M059J (cell line): ENCODE measurements at places on chromosomes 2 and 18. TPM values are rescaled to one million over a fixed set of nuclear protein-coding genes. Genes with fewer than 3 reads are reported as not detected.
A peak's percentile ranks its signal among the peaks of the same experiment; 100 is the strongest.

DNA sequence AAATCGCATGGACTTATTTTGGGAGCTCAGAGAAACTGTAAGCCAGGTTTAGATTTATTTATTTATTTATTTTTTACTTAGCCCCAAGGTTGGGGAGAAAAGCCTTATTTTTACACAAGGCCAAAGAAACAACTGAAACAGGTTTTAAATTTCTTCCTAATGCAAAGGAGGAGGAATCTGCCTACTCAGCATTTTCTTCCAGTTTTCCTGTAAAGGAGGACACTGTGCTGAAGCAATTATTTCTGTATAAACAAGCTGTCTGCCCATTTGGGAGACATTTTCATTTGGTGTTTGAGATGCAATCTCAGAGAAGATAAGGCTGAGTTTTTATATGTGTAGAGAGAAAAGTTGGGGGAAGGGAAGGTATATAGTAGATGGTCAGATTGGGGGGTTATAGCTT lies 125.0 kb downstream of the ETAA1 start:
- DNase-seq, result no peak

DNA sequence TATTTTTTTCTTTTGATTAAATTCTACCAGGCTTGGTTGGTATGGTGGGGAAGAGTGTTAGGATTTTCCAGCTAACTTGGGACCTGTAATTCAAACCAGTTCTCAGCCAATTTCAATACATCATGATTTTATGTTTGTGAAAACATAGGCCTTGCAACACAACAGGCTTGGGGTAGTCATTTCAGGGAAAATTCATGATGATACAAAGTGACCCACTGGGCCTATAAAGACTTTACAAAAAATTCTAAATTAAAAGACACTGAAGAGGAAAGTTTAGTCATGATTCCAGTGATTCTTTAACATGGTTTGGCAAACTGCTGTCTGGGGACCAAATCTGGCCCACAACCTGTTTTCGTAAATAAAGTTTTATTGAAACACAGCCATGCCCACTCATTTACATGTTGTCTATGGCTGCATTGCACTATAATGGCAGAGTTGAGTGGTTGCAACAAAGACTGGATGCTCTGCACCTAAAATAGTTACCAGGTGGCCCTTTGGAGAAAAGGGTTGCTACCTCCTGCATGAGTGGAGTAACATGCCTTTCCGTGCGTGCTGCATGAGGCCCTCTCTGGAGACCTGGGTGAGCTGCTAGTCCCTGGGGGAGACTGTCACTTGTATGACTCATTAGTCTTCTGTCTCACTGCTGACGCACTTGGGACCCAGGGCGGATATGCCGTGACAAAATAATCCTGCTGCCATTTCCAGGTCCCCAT lies 73.6 kb downstream of the NPAS2 start:
- DNase-seq, result peak; percentile 72

- no peak for DNase-seq
These were observed 15.3 kb downstream of the MTX2 start for GRCh38 chr2:176284461-176285049.

DNA sequence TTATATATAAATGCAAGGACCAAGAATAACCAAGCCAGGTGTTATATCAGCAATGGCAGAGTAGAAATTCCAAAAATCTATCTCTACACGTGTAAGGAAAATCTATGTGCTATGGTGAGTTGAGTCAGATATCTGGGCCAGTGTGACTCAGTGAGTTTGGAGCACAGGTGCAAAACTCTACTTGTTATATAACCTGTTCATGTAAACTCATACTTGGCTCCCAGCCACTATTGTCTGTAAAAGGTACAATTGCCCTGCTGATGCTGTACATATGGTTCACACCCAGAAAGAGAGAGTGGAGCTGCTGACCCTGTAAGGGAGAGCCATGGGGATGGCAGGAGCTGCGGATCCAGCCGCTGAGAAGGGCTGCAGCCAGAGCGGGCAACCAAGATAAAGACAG lies 112.0 kb downstream of the TRABD2A start:
- no peak for DNase-seq

HS6ST1 gene
- 11.9 and 17.6 TPM in 2 replicates for total RNA-seq

- DNase-seq, result peak; percentile 58
These were observed 669 bp downstream of the LNPK start for GRCh38 chr2:176001281-176001915.

DNA sequence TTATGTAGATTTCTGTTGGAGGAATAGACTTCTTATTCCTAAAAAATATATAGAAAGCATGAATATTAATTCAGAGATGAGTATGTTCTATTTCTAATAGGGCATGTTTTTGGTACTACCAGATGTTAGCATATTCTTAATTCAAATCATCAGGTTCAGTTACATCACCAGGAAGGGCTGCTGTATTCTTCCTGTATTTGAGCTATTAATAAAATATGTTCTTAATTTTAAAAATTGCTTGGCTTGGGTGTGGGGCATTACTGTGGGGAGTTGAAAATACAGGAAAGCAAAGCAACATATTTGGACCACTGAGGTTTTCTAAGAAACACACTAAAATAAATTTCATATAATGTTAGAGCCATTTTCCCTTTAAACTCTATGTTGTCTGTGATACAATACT lies 343.0 kb downstream of the EPHA4 start:
- no peak for DNase-seq

C2orf80 gene
- total RNA-seq, result not detected in 2 replicates

MATN3 gene
- 0.81 and 1.3 TPM in 2 replicates for total RNA-seq

GRCh38 chr18:3867236-3867635 lies 417.3 kb downstream of the TGIF1 start:
- no peak for DNase-seq
